ENCODE measurements at places on chromosomes 13 and 19. TPM values are rescaled to one million over a fixed set of nuclear protein-coding genes. Genes with fewer than 3 reads are reported as not detected.

DNA sequence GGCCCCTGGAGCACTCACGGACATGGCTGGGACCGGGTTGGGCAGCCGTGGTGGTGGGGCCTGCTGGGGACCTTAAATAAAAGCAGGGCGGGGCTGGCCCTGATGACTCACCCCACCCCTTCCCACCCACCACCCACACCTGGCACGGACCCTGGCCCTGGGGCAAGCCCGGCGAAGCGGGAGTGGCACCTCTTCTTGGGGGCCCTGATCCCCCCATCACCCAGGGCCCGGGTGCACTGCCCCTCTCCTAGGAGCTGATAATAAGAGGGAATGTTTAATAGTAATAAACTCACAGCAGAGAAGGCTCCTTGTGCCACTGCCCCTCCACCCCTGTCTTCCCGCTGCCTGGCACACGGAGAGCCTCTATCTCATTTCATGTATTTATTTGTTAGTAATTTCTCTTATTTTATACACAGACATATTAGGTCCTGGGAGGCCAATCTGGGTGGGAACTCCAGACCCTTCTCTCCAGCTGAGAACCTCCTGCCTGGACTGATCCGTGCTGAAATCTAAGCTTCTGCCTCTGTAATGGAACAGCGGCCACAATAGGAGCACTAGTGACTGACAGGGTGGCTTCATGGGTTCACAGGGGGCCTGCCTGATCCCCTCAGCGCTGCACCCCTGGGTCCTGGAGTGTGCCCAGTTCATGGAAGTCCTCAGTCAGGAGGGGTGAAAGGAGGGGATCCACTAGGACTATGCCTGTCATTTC lies at the start of gene LGALS7:
LGALS7 (minus strand) TSS at position 49 of the 709 bp plus-strand sequence; CDS start at position 24, 25 bp downstream.
- no peak for DNase-seq

- DNase-seq, result no peak
Measured at GRCh38 chr13:105787632-105788031, 747.8 kb downstream of the EFNB2 start.

DNA sequence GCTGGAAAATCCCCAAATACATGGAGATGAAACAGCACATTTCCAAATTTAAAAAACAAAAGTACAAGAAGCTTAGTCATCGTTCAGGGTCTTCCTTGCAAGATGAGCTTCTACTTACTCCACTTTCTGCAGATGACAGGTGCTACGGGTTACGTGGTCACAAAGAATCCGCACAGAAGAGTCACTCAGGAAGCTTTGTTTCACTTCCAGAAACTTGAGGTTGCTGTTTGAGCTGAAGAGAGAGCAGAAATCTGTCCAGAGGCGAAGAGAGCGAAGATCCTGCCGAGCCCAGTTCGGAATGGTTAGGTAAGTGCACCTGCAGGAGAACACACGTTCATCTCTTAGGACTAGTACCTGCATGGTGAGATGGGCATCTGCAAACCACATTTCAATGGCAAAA lies 9.4 kb downstream of the NLRP7 start:
- no peak for DNase-seq

- no peak for DNase-seq
Measured at GRCh38 chr19:51586799-51587198, 15.7 kb downstream of the ZNF175 start.

- DNase-seq, result no peak
Measured at GRCh38 chr13:26883613-26884257, 123.1 kb upstream of the GPR12 start.

DNA sequence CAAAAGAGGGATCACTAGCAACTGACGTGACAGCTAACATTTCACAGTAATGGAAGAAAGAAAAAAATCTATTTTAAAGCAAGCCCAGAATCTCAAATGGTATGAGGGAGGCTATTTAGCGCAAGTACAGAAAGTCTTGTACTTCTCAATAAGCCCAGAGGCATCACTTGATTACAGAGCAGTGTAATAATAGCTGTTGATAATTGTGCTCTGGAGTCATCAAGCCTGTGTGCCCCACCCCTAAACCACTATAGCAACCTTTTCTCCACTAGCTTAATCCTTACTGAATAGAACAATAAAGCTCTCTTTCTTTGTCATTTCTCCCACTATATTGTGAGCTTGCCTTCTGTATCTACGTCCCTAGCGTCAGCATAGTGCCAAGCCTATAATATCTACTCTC lies 56.6 kb downstream of the FREM2 start:
- DNase-seq, result no peak

- no peak for DNase-seq
Measured at GRCh38 chr19:10961073-10961860, 437 bp downstream of the SMARCA4 start.

GRCh38 chr13:113607889-113608635 lies 23.5 kb downstream of the TFDP1 start:
- no peak for DNase-seq

Gene MATK
- 1.7 TPM for total RNA-seq

Gene C19orf85
- total RNA-seq, result not detected

Data from type B pancreatic cell (in vitro differentiated cells).